AG04449 (cell line): ENCODE measurements at places on chromosomes 2 and 18.

DNA sequence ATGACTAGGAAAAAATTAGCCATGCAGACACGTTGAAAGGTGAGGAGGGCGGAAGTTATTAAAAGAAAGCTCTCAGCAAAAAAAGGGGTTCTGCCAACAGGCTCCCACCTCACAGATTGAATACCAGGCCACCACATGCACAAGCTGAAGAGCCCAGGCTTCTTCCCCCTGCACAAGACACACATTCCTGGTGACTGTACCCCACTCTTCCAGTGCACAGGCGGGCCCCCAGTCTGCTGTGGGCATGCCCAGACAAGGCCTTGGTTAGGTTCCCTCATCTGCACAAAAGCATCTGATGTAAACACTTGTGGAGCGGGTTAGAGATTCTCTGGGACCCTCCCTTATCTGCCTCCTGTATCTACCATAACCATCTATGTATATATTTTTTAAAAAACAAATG lies 81.7 kb downstream of the AGPS start:
- no peak for DNase-seq

- no peak for DNase-seq
Observed at GRCh38 chr2:28359222-28360057, 33.2 kb upstream of the FOSL2 start.

DNA sequence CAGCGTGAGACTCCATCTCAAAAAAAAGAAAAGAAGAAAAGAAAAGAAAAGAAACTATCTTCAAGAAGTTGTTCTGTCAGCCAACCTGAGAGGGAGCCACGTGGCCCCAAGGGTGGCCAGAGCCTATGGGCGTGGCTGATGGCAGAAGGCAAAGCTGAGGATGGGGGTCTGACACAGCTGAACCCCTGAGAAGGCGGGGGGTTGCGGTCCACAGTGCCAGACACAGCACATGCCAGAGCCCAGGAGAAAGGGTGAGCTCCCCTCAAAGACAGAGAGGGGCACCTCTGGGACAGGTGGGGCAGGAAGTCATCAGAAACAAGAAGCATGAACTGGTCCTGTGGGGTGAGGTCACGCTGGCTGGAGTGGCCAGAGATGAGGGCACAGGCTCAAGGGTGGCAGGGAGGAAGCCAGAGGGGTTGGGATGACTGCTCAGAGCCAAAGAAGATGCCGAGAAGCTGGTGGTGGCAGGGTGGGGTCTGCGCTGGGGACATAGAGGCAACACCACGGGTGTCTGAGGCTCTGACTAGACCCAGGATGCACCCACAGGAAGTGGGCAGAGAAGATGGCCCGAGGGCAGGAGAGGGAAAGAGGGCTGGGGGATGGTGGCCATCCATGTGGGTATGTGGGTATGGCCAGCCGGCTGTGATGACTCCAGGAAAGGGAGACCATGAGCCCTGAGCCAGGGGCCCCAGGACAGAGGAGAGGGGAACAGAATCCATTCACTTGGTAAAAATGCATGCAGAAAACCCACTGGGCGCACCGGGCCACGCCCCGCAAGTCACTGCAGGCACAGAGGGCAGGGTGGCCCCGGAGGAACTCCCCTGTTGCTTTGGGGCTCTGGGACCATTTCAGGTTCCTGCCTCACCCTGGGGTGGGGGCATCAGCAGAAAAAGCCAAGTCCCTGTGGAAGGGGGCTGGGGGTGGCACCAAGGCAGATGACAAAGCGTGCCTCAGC lies 8.4 kb downstream of the KIF1A start:
- DNase-seq = no peak

GRCh38 chr2:220432645-220433044 lies 805.2 kb downstream of the SLC4A3 start:
- no peak for DNase-seq

- no peak for DNase-seq
Observed at GRCh38 chr2:239465017-239466001, 64.5 kb upstream of the HDAC4 start.

DNA sequence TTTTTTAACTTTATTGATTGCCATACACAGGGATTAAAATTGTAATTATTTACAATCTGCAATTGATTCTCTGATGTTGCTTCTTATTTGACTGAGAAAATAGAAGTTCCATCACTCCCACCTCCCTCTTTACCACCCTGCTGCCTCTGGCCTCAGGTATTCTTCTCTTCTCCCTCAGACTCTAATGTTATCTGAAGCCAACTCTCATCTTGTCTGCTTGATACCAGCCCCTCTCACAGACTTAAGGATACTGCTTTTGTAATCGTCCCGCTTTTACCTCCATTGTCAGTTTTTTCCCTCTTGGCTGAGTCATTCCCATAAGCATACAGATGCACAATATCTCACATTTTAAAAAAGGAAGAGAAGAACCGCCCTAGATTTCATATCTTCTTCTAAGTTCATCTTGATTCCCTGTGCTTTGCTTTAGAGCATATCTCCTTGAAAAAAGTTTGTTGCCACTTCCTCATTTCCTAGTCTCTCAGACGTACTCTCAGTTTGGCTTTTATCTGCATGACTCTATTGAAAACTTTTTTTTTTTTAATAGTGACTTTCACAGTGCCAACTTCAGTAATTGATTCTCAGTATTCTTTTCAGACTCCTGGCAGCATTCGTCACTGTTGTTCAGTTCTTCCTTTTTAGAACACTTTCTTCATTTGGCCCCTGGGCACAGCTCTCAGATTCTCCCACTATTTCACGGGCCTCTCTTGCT lies 31.1 kb downstream of the SPAG16 start:
- DNase-seq = no peak

DNA sequence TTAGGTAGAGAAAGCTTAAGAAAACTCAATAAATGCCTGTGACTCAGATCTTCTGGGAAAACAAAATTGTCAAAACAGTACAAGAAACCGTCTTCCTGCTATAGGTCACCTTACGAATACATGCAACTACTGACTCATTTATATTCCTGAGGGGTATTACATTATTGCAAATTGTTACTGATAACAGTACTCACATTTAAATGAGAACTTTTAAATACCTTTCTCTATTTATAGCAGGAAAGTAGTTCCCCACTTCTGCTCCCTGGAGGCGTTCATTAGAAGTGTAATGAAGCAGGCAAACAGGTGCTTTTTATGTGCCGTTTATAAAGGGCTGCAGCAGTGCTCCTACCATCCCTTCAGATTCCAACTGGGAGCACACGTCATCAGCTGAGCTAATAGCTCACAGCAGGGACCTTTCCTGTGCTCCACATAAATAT lies 65.1 kb upstream of the RPRM start:
- no peak for DNase-seq

DNA sequence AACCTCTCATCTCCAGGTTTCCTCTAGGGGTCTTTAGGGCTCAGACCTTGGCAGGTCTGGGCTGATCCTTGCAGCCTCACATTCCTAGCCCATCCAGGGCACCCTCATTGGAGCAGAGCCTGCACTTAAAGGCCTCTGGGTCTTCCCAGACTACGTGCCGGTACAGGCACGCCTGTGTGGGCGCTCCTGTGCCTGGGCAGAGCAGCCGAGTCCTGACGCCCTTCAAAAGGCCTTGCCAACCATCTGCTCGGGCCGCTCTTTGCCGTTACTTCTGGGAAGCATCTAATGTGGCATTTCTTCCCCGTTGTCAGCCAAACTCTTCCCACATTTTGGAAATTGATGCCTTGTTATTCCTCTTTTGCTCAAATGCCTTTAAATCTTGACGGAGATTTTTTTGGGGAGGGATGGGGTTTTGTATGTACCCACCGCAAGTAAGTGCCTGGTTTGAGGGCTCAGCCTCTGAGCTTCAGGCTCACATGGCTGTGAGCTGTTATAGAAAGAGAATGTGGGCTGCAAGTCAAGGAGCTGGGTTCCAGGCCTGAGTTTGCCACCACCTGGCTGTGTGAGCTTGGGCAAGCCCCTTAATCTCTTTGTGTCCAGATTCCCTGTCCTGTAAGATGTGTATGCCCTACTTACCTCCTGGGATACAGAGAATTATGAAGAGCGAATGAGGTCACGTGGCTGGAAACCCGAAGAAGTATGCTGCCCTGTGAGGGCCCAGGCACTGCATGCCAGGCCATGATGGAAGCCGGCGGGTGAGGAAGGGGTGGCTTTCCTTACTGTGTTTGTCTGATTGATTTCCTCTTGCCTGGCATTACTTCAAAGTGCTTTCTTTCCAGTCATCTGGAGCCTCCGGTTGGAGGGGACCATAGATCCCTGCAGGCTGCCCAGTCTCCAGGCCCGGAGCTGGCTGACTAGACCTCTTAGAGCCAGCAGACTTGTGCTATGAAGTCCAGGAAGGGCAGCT lies 20.6 kb downstream of the EHD3 start:
- no peak for DNase-seq

- DNase-seq = no peak
Observed at GRCh38 chr18:8863427-8863826, 158.1 kb downstream of the MTCL1 start.

DNA sequence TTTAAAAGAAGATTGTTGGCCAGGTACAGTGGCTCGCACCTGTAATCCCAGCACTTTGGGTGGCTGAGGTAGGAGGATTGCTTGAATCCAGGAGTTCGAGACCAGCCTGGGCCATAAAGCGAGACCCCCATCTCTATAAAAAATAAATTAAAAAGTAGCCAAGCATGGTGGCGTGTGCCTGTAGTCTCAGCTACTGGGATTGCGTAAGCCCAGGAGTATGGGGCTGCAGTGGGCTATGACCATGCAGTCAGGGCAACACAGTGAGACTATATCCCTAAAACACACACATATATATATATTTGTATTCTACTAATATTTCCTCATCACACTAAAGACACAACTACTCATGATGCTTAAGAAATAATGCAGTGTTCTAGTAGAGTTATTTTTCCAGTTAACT lies 7.1 kb downstream of the HDHD2 start:
- no peak for DNase-seq
